Neuronal stem cell (in vitro differentiated cells): ENCODE measurements at places on chromosomes 7 and 10.

- no peak for DNase-seq
These were observed 36.1 kb downstream of the KCNMA1 start for GRCh38 chr10:77601488-77601887.

- no peak for DNase-seq
These were observed 86.6 kb upstream of the MACROH2A2 start for GRCh38 chr10:69965919-69966662.

GRCh38 chr10:127194111-127194510, 2.3 kb downstream of the INSYN2A start:
- no peak for DNase-seq

DNA sequence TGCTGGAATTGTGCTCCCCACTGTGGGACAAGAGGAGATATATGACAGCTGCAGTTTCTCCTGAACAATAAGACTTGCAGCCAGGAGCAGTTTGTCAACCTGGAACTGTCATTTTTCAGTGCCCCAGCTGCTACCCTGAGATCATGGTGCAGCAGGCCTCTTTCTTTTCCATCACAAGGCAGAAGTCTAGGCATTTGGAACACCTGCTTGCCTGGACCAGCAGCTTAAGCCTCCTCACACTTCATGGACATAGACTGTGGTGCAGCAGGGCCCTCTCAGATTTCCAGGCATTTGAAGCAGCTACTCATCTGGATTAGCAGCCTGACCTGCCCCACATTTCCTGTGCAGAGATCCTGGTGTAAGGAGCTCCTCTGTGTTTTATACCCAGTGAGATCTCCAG, 450.7 kb upstream of the TEX47 start:
- DNase-seq, result no peak

GRCh38 chr7:48419401-48419800, 248.1 kb downstream of the ABCA13 start:
- DNase-seq, result no peak

- DNase-seq, result no peak
These were observed 21.3 kb downstream of the CCDC71L start for GRCh38 chr7:106639476-106640334.

DNA sequence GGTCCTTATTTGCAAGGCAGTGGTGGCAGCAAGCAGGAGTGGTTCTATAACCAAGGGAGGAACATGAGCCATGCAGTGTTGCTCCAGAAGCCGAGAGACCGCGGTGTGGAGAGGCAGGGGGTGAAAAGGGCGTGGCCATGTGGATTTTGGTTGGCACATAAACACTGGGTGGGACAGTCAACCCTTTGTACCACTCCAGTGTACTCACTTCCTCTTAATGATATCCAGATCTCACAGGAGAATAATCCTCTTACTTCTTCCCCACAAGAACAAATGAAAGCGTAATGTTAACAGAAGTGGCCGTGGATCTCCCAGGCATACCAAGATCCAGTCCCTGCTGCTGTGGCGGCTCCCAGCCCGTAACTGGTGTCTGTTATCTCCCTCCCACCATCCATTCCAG, 42.4 kb downstream of the XRCC2 start:
- no peak for DNase-seq

DNA sequence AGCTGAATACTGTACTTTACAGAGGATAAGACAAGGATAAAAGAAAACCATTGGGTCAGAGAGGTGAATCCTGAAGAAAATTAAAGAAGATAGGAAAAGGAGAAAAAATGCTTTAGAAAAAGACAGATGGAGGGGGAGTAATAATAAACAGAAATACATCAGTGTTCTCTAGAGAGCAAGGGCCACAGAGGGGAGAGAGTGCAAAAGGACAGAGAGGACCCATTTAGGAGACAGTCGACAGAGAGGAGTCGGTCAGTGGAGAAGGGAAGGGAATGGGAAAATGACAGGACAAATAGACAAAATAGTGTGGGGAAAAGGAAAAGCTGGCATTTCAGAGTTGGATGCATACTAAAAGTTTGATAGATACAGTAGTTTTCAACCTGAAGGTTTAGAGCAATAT, 287.0 kb downstream of the DOCK4 start:
- DNase-seq, result no peak

GRCh38 chr7:127996253-127997071, 34.8 kb downstream of the LRRC4 start:
- no peak for DNase-seq

- DNase-seq, result no peak
These were observed 378.6 kb upstream of the PRKCQ start for GRCh38 chr10:6958711-6959110.

- DNase-seq, result no peak
These were observed 81.4 kb downstream of the SPDYE5 start for GRCh38 chr7:75573477-75574019.

DNA sequence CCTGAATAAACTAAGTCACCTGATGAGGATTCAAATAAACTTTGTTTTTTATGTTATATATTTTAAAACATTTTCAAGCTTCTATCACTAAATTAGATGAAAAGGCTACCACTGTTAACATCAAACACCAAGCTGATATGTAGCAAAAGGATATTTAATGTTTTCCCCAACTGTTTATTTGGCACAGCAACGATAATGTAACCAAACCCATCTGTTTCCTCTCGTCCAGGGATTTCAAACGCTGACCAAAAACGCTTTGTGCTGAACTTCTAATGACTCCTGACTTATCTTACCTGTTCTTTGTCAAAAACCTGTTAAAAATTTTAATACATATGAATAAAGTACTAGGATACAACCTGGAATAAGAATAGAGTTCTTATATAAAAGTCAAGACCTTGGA, 30.5 kb downstream of the DCLRE1A start:
- DNase-seq, result no peak

GRCh38 chr7:97094284-97094930, 23.1 kb upstream of the SDHAF3 start:
- DNase-seq, result no peak

- DNase-seq, result no peak
These were observed 387.0 kb upstream of the SEMA3D start for GRCh38 chr7:85573844-85574243.

DNA sequence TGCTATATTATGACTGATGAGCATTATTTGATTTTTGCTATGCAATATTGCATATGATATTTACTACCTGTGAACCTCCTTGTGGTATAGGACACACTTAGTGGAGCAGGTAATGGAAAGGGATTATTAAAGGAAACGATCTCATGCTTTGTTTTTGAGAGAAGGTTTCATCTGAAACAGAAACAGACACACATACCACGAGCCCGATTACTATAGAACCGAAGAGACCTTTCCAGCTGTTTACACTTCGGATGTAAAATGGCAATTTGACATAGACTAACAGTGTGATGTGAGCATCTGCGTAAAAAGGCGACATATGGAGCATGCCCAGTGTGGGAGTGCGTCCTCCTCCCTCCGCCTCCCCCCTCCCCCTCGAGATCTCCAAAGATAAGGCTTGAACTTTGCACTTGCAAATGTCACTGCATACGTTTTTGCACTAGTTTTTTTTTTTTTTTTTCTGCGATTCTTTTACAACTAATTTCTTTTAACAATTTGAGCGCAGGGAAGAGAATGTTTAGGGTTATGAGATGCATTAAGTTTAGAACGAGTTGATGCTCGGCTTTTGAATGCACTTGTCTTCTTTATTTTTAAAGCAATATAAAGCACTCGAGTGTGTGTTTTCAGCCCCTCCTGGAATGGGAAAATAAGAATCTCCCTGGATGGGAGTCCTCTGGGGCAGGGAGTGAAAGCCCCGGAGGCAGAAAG, 251.0 kb downstream of the NSUN6 start:
- no peak for DNase-seq

DNA sequence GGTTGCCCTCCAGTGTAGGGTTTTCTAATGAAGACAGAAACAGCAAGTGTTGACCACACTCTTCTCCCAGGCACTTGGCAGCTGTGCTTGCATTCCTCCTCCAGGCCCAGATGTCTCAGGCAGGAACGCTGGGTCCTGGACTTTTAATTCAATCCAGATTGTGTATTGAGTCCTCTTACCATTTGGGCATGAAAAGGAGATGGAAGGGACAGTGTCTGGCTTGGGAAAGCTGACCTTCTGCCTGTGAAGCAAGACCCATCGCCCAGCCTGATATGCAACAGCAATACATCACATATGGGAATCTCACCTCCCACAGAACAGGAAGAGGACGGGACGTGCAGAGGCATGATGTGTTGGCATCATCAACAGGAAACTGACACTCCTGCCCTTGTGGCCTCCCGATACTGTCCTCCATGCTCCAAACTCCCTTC, 174.4 kb upstream of the LYZL2 start:
- DNase-seq, result no peak

DNA sequence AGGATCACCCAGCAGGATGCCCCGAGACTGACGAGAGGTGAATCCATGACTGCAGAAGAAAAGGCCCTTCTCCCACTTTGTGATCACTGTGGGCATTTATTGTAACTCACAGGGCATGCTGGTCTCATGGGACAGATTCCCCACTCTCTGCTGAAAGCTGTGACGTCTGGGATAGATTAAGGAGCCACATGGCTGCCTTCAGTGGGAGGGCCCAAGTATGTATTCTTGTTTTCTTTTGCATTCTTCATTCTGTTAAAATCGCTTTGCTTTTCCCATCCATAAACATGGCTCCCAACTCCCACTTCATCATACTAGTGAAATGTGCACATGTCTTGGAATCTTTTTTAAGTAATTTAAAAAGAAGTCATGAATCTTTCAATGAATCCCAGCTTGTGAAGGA, 67.2 kb downstream of the FAM107B start:
- no peak for DNase-seq

DNA sequence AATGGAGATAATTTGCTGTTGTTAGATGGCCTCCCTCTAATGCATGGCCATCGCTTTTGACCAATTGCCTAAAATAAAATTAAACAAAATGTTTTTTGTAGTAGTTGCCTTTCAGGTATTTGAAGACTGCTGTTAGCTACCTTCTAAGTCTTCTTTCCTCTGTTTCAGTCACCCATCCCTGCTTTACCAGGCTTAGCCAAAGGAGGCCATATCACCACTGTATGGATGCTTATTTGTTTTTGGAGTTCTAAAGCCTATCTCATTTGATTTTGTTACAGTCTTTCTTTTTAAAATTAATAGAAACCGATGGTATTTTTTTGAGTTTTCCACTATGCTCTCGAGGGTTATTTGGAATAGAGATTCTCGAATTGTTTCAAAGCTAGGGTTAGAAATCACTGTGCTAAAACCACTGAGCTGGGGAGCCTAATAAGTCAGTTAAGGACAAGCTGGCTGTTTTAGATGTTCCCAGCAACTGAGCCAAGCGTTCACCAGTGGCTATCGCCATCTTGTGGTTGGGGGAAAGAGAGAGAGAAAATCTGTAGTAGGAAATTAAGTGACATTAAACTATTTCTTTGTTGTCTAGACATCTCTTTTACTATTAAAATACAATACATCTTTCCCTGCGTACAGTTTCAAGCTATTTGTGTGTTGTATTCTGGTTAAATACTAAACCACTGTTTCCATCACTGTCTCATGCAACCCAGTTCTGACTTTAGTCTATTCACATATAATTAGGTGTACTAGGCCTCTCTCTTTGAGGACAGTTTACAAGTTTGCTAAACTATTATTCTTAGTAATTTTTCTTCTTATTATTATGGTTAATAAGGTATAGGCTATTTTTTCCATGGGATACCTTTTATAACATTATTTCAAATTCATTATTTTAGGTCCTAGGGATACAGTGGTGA, 52.2 kb downstream of the GPR158 start:
- DNase-seq, result peak; percentile 24

GRCh38 chr10:77530011-77530410, 107.6 kb downstream of the KCNMA1 start:
- no peak for DNase-seq

DNA sequence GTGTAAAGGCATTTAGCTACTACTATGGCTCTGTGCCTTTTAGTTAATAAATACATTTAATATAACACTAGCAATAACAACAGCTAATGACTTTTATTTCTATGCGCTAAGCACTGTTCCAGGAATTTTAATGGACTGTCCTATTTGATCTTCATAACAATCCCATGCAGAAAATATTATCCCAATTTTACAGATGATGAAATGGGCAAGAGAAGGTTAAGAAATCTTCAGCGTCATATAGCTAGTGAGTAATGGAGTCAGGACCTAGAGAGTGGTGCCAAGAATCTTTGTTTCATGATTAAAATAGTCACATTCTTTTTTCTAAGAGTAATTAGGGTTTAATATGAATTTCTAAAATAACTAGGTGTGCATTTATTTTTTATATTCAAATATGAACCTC, 32.4 kb downstream of the ACTA2 start:
- DNase-seq, result no peak

DNA sequence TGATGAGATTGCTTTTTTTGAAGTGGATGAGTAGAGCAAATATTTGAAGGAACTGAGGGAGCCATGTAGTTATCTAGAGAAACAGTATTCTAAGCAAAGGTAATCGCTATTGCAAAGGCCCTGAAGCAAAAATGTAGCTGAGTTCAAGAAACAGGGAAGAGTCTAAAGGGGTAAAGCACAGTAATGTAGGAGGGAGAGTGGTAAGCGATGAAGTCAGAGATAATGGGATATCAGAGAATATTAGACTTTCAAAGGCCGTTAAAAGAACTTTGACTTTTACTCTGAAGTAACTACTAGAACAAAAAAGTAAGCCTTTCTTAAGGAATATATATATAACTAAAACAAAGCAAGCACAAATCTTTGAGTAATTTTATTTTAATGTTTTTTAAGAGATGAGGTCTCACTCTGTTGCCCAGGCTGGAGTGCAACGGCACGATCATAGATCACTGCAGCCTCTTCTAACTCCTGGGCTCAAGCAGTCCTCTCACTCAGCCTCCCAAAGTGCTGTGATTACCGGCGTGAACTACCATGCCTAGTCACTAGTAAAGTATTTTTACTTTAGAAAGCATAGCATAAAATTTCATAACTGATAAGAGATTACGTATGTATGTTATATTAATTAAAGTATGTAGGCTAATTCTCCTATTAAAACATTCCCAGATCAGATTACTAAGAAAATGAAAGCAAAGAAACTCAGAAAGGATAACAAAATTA, 61.7 kb upstream of the OIT3 start:
- DNase-seq, result no peak

GRCh38 chr10:23533212-23533611, 94.3 kb downstream of the OTUD1 start:
- DNase-seq, result no peak

DNA sequence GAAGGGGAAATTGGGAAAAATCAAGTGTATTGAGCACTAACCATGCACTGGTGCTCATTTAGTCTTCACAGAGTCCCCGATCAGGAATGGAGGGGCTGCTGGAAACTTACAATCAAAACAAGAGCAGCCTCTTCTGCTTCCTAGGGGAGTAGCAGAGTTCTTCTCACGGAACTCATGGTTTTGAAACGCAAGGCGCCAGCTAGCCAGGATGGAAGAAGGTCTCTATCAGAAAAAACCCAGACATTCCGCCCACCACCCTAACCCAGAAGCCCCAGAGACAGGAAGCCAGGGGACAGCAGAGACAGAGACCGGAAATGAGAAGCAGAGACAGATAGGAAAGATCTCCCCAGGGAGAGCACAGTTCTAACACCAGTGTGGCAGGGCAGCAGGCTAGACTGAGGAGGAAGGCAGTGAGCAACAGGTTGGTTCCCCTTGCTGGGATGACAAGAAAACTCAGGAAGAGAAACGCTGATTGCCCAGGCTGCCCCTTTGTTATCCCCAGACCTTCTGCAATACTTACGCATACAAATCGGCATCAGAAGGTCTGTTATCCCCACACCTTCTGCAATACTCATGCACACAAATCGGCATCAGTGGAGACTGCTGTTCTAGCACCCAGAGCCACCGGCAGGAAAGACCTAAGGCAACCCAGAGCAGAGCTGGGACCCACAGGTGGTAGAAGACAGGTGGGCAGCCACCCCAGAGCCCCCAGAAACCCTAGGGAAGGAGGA, 99.2 kb downstream of the CPXM2 start:
- DNase-seq, result no peak
